ENCODE measurements at places on chromosomes 7 and 10. TPM values are rescaled to one million over a fixed set of nuclear protein-coding genes. Genes with fewer than 3 reads are reported as not detected.

Gene SPDYE2B
- 0.89 TPM for polyA plus RNA-seq

Gene GDF10
- polyA plus RNA-seq, result 2.4 TPM

GRCh38 chr7:31890766-31891165, 179.4 kb downstream of the PDE1C start:
- no peak for DNase-seq

DNA sequence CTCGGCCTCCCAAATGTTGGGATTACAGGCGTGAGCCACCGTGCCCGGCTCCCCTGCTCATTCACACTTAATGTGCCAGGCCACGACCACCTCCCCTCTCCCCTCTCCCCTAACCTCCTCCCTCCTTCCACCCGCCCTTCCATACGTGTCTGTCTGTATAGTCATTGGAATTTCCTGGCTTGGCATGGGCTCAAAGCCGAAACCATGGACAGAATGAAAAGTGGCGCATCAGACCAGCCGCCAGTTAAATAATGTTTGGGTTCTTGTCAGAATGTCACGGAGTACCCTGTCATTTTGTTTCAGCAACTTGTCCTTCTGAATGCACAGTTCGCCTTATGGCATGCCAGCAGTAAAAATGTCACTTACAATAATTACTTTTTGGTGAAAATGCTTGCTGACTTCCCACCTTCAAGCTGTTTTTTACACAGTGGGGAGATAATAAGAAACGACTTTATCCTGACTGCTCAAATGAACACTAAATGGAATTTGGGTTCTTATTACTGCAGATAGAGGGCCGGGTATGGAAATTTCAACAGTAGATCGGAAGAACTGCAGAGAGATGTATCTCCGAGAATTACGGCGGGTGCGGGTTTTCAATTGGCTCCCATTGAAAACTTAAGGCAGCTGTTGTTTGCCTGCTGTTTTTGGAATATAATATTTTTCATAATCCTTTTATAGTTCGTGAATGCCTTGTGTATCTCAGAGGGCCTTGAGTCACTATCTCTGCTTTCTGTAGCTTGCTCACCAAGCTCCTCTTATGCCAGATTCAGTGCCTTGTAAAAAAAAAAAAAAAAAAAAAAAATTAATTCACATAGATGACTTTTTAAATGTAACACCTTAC, 65.5 kb upstream of the SH2B2 start:
- DNase-seq, result no peak

DNA sequence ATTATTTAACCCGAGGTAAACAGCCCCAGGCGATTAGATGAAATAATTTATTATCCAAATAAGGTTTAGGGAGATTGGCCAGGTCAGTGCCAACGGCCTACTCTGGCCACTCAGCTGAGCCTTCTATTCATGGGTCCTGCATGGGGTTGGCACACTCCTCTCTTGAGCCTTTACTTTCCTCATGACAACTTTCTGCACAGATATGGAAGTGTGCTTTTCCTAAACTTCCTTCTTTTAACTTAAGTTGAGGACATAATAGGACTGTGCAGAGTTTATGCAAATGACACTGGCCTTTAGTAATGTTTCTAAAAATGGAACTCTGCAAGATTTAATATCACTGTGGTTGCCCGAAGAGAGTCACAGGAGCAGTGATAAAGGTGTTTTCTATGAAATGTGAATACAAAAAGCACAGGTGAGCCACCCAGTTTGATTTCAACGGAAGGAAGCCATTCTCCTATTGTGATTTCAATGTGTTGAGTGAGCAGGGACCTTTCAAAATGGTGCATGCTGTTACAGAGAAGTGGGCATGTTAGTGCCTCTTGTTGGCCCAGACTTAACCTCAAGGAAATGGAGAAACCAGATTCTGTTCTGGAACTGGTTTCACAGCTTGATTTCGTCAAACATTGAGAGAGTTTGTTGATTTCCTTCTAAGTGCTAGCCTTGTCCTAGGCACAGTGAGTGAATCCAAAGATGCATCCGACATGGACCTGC, 55.7 kb downstream of the LYZL2 start:
- no peak for DNase-seq

DNA sequence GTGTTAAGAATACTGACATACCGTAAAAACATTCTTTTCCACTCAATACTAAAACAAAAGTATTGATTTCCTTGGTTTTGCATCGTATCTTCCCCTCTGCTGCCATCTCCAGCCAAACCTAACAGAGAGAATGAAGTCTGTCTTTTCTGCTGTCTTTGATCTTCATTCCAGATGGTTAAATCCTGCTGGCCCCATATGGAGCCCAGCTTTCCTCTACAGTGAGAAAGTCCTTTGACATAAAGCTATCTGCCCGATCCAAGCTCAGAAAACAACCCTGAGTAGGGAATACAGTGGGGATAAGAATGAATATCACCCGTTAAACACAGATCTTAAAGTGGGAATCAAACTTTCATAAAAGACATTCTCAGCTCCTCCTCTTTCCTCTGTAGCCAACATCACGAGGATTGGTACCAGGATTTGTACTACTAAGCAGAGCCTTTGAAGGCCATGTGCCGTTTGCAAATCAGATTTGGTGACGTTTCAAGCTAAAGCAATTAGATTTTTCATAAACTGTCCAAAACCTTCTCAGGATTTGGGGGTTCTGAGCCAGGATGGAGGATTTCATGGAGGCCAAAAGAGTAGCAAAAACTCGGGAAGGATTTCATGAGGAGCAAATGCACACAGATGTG, 30.8 kb upstream of the GPAM start:
- DNase-seq, result no peak

- no peak for DNase-seq
Observed at GRCh38 chr10:126392068-126392467, 3.8 kb upstream of the ADAM12 start.

DNA sequence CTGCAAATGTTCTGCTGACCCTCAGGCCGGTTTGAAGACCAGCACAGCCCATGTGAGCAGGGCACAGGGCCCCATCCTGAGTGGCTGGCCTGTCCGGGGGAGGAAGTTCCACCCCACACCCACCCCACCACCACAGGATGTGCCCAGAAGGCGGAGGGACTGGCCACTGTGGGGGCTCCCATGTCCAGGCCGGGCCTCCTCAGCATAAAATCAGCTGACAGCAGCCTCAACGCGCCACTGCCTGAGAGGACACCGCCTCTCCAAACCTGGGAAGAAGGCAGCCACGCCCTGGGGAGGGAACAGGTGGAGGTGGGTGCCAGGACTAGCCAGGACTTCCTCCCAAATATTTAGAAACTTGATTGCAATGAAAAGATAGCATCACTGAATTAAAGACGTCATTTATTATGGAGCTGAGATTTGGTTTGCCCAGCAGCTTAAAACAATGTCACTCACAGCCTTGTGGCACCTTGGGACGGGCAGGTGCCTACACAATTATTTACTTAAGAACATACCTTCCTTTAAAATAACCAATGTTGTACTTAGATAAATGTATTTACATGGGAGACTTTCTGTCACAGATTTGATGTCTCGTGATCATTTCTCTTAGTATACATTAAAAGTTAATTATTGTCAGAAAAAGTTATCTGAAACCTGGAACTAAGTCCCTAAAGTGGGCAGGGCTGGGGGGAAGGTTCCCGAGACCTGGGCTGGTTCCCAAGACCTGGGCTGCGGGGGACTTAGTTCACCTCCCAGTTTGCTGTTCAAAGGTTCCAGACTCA, 27.3 kb upstream of the FAM20C start:
- no peak for DNase-seq

DNA sequence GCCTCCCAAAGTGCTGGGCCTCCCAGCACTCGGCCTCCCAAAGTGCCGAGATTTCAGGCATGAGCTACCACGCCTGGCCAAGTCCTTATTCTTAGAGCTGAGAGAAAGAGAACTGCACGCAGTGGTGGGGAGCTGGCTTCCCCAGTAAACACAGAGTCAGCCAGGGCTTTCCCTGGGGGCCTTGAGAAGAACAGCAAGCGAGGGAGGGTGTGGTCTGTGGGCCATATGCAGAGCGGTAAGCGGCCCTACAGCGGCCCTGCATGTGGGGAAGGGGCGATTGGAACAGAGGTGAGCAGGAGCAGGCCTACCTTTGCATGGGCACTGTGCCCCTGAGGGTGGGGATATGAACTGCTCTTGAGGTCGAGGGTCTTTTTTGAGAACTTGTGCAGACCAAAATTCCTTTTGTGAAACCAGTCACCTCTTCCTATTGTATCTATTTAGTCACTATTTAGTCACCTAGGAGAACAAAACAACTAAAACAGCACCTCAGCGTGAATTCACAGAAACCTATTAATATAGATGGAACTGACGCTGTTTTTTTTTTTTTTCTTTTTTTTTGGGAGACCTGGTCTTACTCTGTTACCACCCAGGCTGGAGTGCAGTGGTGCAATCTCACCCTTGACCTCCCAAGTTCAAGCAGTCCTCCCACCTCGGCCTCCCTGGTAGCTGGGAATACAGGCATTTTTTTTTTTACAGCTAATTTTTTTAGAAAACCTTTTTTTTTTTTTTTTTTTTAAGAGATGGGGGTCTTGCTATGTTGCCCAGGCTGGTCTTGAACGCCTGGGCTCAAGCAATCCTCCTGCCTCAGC, 36.9 kb upstream of the SH2D4B start:
- DNase-seq, result no peak

GRCh38 chr10:93873420-93874115, 20.2 kb upstream of the SLC35G1 start:
- no peak for DNase-seq

GRCh38 chr10:86224354-86225102, 142.1 kb downstream of the GRID1 start:
- DNase-seq, result no peak

DNA sequence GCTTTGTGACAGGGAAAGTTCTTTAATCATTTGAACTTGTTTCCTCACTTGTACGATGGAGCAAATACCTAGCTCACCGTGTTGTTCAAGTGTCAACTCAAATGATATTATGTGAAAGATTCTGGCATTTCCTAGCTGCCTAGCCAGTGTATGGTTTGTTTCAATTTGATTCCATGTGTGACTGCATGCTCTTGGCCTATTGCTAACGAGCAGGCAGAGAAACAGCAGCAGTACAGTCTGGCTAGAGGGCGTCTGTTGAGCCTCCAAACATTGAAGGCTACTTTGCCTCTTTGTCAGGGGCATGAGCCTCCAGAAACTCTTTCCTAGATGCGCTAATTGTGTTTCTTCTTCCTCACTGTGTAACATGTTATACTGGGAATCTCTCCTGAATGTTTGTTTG, 417.4 kb downstream of the EXOC4 start:
- no peak for DNase-seq

DNA sequence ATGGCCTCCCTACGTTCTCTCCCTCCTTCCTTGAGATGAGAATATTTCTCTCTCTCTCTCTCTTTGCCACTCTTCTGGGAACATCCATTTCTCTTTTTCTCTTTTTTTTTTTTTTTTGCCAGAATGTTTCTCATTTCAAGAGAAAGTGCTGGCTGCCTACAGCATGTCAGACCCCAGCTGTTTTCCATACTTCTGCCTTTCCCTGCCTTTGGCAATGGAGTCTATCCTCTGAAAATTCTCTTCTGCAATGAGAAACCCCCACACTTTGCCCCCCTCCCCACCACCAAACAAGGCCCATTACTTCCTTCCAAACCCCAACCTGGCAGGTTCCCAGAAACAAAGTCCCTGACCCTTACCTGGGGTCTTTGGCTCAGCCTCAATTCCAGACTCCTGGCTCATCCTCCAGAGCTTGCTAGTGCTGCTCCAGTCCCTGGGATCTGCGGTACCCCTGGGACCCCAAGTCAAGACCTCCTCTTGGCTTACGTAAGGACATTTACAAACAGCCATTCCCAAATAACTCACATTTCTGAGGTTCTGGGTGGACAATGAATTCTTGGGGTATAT, 17.4 kb upstream of the CCL26 start:
- no peak for DNase-seq

Gene CFAP46
- polyA plus RNA-seq, result 11.4 TPM

Gene INHBA
- polyA plus RNA-seq, result 5.6 TPM

GRCh38 chr10:54985732-54986131, 184.7 kb upstream of the PCDH15 start:
- no peak for DNase-seq

DNA sequence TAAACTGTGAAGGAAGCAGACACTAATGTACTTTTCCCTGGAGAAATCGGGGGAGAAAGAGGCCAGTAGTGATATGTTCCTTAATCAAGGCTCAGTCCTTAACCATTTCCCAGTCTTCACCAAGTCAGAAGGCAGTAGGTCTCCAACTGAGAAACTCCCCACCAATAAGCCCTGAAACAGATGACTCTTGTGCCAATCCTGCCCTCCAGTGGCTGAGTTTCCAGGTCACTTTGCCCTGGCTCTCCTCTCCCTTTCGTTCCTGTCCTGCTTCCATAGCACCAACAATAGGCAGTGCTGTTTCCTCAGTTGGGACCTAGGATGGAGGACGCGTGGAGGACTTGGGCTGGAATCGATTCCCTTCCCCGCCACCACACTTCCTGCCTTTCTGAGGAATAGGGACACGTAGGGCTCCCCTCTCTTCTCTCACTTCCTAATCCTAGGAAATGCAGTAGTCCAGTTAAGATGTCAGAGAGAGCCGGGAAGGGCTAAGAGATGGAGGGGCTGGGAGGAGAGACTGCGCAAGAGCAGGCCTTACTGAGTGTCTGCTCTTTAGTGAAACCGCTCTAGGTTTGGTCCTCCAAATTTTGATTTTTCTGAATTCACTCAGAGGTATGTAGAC, 23.4 kb downstream of the ATOH7 start:
- peak; percentile 48 for DNase-seq

- no peak for DNase-seq
Observed at GRCh38 chr7:16556359-16556758, 29.7 kb downstream of the LRRC72 start.

- peak; percentile 18 for DNase-seq
Observed at GRCh38 chr7:41045556-41046123, 657.2 kb downstream of the INHBA start.

DNA sequence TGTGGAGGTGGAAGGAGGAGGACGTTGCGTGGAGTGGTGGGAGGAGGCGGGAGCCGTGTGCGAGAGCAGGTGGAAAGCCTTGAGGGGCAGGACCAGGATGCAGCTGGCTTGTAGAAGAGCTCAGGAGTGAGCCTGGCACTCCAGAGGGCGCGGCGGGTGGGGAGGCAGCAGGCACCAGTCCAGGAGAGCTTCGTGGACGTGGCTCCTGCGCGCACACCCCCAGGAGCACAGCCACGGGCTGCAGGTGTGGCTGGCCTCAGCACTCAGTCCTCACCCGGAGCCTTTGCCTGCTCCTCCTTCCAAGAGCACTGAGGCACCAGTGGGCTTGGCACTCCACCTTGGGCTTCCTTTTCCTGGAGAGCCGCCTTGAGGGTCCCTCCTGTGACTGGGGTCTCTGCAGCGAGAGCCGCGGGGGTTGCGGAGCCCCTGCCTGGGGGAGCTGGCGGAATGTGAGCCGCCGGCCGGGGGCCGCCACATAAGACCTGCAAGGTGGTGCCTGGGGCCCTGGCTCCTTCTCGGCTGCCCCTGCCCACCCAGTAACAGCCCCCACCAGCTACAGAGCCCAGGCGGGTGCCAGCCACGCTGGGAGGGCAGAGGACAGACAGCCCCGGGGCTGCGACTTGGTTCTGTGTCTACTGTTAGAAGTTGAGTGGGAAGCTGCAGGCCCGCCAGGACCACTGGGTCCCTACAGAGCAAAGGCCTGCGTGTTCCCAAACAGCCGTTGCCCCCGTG, 11.1 kb downstream of the MAFK start:
- no peak for DNase-seq

GRCh38 chr7:103919272-103919868, 70.1 kb downstream of the RELN start:
- no peak for DNase-seq

GRCh38 chr7:47421456-47421855, 160.5 kb downstream of the TNS3 start:
- DNase-seq, result no peak

GRCh38 chr7:608954-609353, 89.3 kb upstream of the PDGFA start:
- no peak for DNase-seq

- DNase-seq, result no peak
Observed at GRCh38 chr10:61845950-61846268, 55.6 kb upstream of the ARID5B start.

Gene SUPV3L1
- polyA plus RNA-seq, result 43.3 TPM
